ELF-1 (cell line): ENCODE measurements at places on chromosomes 4 and X.

DNA sequence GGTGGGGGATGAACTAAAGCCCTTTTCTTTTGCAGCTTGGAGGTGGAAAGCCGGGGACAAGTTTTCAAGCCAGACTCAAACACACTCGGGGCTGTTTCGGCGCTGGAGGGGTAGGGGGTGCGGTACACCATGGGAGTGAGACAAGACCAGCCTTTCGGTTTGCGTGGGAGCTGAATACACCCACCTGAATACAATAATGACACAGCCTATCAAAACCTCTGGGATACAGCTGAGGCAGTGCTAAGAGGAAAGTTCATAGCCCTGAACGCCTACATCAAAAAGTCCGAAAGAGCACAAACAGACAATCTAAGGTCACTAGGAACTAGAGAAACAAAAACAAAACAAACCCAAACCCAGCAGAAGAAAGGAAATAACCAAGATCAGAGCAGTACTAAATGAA, 163.3 kb downstream of the ATRX start:
- DNase-seq = no peak

DNA sequence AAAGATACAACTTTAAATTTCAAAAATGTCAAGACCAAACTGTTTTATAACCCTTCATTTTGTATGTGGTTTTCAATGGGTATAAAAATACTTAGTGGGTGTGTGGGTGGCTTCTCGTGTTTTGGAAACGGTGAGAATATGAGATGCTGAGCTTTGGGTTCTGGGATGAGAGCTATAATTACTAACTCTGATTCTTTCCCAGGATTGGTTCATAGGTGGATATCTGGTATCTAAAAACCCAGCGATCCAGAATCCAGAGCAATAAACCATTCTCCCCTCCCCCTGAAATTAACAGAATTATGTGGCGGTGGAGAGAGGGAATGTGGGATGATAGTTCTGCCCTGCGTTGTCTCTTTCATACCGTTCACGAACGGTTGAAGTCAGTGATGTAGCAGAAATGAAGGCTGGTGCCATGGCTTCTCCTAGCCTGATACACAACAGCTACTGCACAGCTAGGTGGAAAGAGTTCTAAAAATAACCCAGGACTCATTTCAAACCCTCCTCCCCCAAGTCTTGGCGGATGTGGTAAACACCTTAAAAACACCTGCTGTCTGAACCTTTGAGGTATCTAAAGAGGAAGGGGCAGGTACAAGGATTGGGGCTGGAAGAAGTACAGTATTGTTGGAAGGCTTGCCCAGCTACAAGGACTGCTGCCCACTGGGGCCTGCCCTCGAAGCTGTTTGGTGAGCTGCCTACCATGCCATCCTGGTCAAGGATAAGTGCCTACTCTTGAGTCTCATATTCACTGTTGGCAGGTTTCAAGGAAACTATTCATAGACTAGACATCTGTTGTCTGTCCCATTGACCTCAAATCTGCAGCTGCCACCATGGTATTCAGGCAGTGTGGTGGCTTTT, 44.5 kb downstream of the SEPTIN11 start:
- DNase-seq = no peak

DNA sequence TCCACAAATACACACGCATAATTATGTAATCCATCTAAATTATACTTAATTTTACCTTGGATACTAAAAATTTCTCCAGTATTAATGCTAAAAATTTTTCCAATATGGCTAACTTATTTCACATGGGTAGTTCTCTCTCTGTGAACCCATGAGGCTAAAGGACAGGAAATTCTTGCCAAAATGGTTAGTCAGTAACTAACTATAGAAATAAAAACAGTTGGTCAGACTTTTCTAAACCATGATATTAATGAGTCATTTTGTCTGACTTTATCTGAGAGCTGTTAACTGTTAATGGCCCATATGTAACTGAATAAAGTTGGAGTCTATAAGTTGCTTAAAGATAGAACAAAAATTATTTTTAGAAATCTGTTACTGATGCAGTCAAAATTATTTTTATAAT, 549.4 kb downstream of the TLL1 start:
- no peak for DNase-seq

- DNase-seq = no peak
Measured at GRCh38 chrX:31200430-31200829, 128.6 kb upstream of the FTHL17 start.

DNA sequence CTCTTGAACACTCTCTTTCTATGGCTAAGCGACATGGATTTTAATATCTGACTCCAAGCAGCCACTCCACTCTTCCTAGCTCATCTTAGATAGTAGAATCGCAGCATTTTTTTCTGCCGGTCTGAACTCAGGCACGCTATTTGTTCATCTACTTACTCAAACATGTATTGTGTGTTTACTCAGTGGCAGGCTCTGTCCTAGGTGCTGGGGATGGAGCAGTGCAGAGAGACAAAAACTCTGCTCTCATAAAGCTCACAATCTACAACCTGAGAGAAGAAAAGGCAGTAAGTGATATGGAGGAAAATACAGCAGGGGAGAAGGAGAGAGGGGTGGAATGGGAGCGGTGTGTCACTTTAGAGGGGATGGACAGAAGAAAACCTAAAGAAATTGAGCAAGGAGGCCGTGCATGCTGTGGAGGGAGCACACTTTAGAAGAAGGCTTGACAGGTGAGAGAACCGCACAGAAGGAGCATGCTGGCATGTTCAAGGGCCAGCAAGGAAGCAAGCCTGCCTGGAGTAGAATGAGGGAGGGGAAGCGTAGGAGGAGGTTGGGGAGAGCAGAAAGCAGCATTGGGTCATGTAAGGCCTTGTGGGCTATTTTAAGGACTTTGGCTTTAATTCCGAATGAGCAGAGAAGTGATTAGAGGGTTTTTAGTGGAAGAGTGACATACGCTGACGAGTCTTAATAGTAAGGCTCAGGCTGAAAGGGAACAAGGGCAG, 132.0 kb downstream of the ANK2 start:
- no peak for DNase-seq

GRCh38 chr4:38411981-38412536, 251.9 kb upstream of the KLF3 start:
- DNase-seq = no peak

- no peak for DNase-seq
Measured at GRCh38 chrX:41952102-41952501, 28.7 kb upstream of the CASK start.

DNA sequence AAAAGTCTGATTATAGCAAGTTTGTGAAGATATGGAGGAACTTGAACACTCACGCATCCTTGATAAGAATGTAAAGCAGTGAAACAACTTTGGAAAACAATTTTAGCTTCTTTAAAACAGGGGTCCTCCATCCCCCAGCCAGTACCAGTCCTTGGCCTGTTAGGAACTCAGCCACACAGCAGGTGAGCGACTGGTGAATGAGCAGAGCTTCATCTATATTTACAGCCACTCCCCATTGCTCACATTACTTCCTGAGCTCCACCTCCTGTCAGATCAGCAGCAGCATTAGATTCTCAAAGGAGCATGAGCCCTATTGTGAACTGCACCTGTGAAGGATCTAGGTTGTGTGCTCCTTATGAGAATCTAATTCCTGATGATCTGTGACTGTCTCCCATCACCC, 530.3 kb upstream of the PRKX start:
- no peak for DNase-seq

- DNase-seq = no peak
Measured at GRCh38 chr4:87444741-87445140, 22.4 kb downstream of the NUDT9 start.

GRCh38 chrX:24081661-24082154, 27.0 kb downstream of the EIF2S3 start:
- DNase-seq = peak; percentile 96

GRCh38 chrX:82742351-82742750, 765.7 kb upstream of the POU3F4 start:
- DNase-seq = peak; percentile 3

DNA sequence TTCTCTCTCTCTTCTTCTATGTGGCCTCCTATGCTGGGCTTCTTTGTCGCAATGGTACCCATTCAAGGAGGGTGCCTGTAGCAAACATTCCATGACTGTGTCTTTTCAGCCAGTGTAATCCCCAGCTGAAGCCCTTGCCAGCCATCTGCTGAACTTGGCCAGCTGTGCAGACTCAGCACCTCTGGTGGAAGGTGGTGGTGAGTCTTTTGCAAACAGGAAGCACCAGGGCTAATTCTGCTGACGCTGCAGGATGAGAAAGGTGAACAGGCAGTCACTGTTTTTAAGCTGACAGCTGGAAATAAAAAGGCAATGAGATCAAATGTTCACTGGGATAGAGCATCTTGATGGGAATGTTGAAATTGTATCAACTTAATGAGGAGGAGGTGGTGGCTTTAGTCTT, 298.7 kb upstream of the CLNK start:
- DNase-seq = peak; percentile 52

DNA sequence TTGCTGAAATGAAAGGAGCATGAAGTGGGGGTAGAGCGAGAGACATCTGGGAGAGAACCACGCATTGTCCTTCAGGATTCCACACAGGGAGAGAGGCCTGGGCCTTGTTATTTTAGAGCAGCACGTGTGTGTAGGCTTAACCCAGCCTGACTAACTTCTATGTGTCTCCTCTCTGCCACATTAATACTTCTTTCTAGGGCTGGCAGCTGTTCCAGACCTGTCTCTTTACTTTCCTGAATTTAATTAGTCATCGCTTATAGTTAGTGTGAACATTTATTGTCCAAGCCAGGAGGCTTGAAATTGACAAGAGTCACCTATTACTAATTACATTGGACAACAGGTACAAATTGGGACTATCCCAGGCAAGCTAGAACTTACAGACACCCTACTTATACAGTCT, 51.3 kb downstream of the SMAD1 start:
- no peak for DNase-seq

- no peak for DNase-seq
Measured at GRCh38 chrX:66076801-66077200, 36.9 kb upstream of the VSIG4 start.

GRCh38 chrX:12890467-12890866, 16.0 kb upstream of the TLR8 start:
- no peak for DNase-seq

GRCh38 chrX:123223859-123224258, 39.8 kb downstream of the GRIA3 start:
- DNase-seq = no peak

- DNase-seq = no peak
Measured at GRCh38 chr4:36128689-36129088, 115.6 kb downstream of the ARAP2 start.

GRCh38 chrX:133923113-133923512, 62.3 kb downstream of the GPC3 start:
- DNase-seq = no peak

DNA sequence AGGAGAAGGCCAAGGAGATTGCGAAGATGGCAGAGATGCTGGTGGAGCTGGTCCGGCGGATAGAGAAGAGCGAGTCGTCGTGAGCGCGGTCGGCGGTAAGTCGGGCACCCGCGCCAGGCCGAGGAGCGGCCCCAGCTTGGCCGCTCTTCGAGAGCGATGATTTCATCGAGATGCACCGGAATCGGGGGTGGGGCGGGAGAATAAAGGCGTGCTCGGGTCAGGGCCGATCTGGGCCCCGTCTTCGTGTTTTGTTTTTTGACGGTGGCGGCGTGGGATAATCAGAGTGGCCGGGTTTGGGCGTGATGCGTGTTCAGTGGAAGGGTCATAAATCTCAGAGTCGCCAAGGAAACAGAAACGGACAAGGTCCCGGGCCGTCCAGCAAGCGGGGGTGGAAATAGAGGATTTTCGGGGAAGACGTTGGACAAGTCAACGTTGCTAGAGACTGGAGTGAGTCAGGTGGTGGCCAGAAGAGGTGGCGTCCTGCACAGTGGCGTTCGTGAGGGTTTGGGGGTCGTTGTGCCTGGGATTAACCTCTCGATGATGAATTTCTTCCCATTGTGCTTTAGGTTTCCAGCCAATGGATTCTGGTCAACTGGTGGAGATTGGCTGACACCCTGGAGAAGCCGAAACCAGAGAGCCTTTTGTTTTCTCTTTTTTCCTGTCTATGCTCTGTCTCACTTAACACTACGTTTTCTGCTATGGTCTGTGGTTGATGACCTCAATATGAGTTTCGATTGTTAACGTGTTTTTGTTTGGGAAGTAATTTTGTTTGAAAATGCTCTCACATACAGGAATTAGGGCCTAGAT, 882 bp downstream of the MRFAP1 start:
- DNase-seq = no peak

DNA sequence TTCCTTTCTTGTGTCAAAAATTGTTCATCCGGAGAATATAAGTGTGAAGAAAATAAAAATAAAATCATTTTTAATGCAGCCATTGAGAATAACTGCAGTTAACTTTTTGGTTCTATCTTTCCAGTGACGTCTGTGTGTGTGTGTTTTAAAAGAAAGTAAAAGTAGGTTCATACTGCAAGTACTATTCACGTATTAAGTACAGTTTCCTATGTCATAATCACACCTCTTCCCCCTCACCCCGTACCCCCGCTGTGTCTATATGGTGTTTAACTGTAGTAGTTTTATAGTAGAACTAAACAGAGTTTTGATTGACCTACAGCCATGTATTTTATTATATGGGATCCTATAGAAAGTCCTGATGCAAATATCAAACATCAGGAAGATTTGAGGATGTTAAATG, 78.5 kb upstream of the CLCN4 start:
- no peak for DNase-seq

GRCh38 chr4:139978692-139979091, 175.3 kb downstream of the MAML3 start:
- no peak for DNase-seq
